ENCODE measurements at places on chromosomes 16 and 17. TPM values are rescaled to one million over a fixed set of nuclear protein-coding genes. Genes with fewer than 3 reads are reported as not detected.

- DNase-seq = no peak
These were observed 646 bp downstream of the CBX2 start for GRCh38 chr17:79778504-79779083.

GRCh38 chr16:6146356-6146755 is 1048.8 kb upstream of the EEF2KMT start:
- no peak for DNase-seq

DNA sequence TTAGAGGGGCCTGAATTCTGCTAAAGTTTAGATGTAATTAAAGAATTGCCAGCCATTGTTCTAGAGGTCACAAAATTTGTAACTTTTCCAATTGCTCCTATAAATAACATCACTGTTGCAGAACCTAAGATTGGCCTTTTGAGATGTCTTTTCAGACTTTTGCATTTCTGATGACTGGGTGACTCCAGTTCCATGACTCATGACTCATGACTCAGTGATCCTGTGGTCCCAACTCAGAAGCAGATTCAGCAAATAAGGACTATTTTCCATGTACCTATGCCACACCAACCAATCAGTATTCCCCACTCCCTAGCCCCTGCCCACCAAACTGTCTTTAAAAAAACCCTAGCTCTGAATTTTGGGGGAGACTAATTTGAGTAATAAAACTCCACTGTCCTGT is 740.9 kb downstream of the CDH8 start:
- no peak for DNase-seq

- no peak for DNase-seq
These were observed 355.4 kb downstream of the CA10 start for GRCh38 chr17:51803161-51803560.

DNA sequence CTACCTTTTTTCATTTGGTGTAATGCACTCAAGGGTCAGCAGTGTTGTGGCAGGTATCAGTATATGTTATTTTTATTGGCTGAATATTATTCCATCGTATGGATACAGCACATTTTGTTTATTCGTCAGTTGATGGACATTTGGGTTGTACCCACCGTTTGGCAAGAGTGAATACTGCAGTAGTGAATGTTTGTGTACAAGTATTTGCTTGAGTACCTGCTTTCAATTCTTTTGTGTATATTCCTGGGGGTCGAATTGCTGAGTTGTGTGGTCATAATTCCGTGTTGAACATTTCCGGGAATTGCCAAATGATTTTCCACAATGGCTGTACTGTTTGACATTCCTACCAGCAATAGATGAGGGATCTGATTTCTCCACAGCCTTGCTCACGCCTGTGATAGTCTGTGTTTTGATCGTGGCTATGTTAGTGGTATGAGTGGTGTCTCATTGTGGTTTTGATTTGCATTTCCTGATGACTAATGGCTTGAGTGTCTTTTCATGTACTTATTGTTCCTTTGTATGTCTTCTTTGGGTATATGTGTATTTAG is 108.4 kb downstream of the OR1D5 start:
- no peak for DNase-seq

GRCh38 chr17:17041018-17041521 is 1.2 kb upstream of the MPRIP start:
- DNase-seq = no peak

DNA sequence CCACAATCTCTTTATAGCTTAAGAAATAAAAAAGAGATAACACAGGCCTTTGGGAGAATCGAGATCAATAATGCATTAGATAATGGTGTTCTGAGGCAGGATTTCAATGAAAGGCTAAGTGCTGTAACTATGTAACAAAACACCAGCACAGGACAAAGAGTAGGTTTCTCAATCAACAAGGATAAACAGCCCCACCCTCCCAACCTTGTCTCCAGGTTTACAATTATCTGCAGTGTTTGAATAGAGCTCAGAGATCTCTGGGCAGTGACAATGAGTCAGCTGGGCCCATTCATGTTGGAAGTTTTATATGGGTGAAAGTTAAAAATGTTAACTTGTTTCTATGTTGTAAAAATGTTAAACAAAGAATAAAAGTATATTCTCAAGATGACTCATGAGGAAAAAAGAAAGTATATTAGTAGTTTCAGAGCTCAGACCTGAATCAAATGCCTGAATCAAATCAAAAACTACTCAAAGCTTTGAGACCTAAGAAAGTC is 17.0 kb upstream of the KRT20 start:
- DNase-seq = no peak

DNA sequence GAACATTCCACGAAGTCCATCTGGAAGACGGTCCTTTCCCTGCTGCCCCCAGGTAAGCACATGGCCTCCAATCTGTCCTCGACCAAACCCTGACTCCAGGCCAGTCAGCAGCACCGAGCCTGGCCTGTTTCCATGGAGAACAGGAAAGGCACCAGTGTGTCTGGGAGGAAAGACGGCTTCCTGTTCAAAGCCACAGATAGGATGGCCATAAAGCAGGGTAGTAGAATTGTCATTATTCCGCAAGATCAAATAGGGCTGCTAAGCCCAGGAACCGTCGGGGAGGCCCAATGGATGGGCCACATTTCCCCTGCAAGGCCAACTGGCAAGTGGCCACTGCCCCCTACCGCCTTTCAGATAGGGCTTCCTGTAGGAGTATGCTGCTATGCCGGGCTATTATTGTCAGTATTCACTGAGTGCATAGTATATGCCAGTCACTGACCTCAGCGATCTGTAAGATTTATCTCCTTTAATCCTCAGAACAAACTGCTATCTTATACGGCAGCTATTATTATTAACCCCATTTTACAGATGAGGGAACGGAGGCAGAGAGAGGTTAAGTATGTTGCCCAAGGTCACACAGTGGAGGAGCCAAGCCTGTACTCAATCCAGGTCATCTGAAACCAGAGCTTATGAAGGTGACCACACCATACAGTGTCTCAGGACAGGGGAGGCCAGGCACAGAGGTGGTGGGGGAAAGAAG is 23.0 kb upstream of the PLCG2 start:
- DNase-seq = no peak

DNA sequence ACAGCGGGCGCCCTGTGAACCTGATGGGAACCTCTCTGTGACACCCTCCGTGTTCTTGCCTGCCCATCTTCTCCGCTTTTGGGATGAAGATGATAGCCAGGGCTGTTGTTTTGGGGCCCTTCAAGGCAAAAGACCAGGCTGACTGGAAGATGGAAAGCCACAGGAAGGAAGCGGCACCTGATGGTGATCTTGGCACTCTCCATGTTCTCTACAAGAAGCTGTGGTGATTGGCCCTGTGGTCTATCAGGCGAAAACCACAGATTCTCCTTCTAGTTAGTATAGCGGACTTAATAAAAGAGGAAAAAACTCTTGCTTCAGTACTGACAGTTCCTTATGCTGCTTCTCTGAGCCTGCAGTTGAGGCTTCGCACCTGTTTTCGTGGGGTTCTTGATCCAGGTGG is 10.5 kb downstream of the CDK5RAP3 start:
- no peak for DNase-seq

DNA sequence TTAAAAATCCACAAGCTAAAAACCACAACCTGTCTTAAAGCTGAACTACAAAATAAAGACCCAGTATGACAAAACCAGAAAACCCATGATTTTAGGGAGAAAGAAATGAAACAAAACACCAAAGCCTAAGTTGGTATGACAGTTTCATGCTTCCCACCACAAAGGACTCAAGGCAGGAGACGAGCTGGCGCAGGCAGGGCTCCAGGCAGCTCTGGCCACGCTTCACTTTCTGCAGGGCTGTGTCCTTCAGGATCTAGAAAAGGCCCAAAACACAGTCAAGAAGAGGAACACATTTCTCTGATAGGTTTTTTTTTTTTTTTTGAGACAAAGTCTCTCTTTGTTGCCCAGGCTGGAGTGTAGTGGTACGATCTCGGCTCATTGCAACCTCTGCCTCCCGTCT is 75.3 kb downstream of the WDR59 start:
- no peak for DNase-seq

DNA sequence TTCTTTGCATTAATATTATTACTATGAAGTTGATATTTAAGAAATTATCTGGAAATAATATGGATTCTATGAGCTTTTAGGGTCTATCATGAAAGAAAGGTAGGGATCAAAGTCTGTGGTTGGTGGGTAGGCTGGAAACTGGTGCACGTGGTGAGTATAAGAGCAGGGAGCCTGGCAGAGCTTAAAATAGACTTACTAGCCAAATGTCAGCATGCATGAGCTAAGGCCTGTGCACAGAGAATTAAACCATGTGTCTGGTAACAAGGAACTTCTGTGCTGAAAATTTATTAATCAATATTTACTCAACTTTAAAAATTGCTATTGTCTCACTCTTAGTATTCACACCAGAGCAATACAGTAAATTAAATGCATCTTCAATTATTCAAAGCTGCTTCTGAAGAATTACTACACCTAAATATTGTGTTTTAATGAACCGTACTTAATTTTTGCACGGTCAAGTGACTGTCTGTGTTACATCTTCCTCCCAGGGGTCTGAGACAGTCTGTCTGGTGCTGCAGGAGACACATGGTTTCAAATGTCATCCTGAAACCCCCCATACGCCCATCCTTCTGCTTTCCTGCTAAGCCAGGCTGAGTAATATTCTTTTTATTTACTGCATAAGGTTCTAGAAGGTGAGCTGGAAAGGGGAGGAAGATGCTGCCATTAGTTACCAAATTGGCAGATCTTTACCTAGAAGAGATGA is 161.0 kb upstream of the NLRP1 start:
- DNase-seq = no peak

DNA sequence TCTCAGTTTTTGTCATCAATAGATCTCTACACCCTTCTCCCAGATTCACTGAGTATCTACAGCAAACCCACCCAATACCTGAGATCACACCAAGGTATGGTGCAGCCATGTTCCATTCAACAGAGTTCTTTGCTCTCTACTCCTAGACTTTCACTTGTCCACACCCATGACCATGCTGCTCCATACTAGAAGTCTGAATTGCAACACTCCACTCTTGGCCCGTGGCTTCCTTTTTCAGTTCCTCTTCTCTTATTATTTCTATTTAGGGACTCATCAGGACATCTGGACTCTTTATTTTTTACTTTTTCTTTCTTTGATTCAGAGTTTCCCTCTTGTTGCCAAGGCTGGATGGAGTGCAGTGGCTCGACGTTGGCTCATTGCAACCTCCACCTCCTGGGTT is 37.1 kb downstream of the YWHAE start:
- DNase-seq = no peak

- no peak for DNase-seq
These were observed 35.6 kb downstream of the ZFHX3 start for GRCh38 chr16:73012341-73012740.

- DNase-seq = no peak
These were observed 3.0 kb upstream of the CD68 start for GRCh38 chr17:7576432-7576937.

- no peak for DNase-seq
These were observed 5.6 kb downstream of the CD19 start for GRCh38 chr16:28937222-28937876.

GRCh38 chr17:42474276-42474675 is 15.6 kb downstream of the ATP6V0A1 start:
- DNase-seq = no peak

GRCh38 chr17:63196772-63197335 is 230.8 kb downstream of the TANC2 start:
- no peak for DNase-seq

DNA sequence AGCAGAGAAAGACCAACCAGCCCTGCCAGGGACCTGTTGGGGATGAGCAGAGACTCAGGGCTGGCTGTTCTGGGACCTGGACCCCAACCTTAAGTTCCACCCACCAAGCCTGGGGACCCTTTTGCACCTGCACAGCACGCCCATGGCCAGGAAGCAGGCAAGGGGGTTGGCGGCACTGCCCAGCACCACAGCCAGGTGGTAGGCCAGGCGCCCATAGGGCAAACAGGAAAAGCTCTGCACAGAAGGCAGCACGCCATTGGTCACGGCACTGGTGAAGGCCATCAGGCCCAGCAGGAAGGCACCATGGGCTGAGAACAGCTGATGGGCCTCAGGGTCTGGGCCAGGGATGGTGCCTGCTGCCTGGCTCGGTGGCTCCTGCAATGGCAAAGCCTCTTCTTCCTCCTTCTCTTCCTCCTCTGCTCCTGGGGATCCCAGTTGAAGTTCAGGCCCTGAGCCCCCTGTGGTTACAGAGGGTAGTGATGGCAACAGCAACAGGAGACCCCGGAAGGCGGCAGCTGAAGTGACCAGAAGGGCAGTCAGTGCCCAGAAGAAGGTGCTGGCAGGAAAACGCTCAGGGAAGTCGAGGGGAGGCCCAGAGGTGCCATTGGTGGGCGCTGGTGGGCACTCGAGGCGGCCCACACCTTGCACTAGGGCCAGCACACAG is 1.7 kb downstream of the SLC52A1 start:
- no peak for DNase-seq

The GRIN2C gene
- 0.25 TPM for total RNA-seq

The MYO15A gene
- 0.23 TPM for total RNA-seq

The ZSCAN32 gene
- total RNA-seq = 19.5 TPM

The SLFN14 gene
- not detected for total RNA-seq

The NTHL1 gene
- 34.4 TPM for total RNA-seq

The TP53TG3F gene
- not detected for total RNA-seq

The FN3K gene
- 2.0 TPM for total RNA-seq

The MYH11 gene
- not detected for total RNA-seq

The KCNJ16 gene
- not detected for total RNA-seq

The TBC1D28 gene
- not detected for total RNA-seq

The GLOD4 gene
- total RNA-seq = 71.6 TPM

The KCNH4 gene
- total RNA-seq = 0.17 TPM

The SLC16A13 gene
- total RNA-seq = 19.1 TPM

The LITAFD gene
- not detected for total RNA-seq

The SEZ6L2 gene
- not detected for total RNA-seq

The RNF112 gene
- total RNA-seq = 0.58 TPM
